Activated naive CD4-positive, alpha-beta T cell treated with anti-CD3 and anti-CD28 coated beads, Interleukin-2, amount 50 U/mL, for 72 hours (primary cell): ENCODE measurements at places on chromosomes 5 and 9.

GRCh38 chr9:91483189-91483691 lies 59.6 kb upstream of the NFIL3 start:
- DNase-seq, result no peak

DNA sequence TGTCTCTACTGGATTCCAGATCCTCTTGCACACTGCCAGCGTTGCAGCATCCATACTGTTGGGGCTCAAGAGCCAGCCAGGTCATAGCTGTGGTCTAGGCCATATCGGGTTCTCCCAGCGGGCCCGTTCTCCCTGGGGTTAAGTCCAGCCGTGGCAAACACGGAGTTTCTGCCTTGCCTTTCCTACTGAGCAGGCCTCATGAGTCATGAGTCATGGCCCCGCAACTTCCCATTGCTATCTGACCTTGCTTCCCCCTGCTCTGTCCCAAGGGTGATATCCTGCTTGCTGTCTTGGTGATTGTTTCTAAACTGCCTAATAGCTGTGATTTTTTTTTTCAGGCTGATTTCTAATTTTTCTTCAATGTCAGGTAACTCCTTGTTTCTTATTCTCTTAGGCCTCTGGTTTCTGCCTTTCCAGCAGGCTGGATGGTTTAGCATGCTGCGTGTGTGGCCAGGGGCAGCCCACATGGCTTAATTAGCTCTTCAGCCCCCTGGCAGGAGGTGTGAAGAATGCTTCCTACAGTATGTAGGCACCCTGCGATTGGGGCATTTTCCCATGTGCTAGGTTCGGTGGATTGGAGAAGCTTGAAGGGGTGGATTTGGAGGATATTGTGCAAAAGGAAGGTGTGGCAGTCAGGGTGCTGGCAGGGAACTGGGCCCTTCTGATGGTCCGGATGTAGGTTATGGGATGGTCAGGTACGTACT lies 18.7 kb downstream of the DAPK1 start:
- DNase-seq, result no peak

GRCh38 chr5:160197341-160198144 lies 31.8 kb upstream of the FABP6 start:
- DNase-seq, result no peak

DNA sequence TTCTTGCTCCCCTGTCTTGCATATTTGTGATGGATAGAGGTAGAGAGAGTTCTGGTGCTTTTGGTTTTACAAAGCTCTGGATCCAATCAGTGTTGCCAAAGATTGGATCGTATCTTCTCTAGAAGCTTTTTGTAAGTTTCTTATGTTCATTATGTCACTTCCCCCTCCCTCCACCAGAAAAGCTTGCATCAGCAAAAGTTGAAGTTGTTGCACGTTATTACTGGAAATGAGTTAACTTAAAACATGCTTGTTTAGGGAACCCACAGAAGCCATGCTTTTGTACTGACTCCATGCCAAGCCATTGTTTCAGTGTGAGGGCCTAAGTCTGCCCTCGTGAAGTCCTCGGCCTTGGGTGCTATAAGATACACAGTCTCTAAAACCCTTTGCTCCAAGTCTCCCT lies 186.5 kb downstream of the ERCC6L2 start:
- no peak for DNase-seq
